ENCODE measurements at places on chromosomes 5 and 9. TPM values are rescaled to one million over a fixed set of nuclear protein-coding genes. Genes with fewer than 3 reads are reported as not detected.

DNA sequence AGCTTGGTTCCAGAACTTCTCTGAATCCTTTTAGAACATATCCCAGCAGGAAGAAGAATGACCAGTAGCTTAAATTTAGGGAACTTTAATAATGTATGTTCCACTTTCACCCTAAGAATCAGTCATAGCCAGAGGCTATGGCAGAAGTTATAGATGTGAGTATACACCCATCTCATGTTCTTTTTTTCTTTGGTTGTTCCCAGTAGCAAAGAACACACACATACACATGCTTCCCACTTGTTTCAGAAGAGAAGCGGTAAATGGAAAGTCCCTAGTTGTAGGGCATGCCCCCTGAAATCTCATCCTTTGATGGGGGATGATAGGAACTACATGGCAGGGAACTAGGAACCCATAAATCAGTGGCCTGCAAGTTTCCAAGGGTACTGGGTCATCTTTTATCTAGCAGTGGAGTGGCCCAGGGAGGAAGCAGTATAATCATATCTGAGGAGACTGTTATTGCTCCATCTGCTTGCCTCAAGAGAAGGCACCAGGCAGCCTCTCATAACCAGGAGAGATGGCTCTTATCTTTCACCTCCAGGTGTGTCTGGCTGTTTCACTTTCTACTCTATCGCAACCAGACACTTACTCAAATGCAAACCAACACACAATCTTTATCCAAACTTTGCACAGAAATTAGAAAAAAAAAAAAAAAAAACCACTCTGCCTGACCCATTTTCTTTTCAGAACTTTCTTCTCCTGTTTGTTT lies 109.5 kb downstream of the SNCAIP start:
- no peak for DNase-seq
- H3K4me3 ChIP-seq = no peak overlapping the region

DNA sequence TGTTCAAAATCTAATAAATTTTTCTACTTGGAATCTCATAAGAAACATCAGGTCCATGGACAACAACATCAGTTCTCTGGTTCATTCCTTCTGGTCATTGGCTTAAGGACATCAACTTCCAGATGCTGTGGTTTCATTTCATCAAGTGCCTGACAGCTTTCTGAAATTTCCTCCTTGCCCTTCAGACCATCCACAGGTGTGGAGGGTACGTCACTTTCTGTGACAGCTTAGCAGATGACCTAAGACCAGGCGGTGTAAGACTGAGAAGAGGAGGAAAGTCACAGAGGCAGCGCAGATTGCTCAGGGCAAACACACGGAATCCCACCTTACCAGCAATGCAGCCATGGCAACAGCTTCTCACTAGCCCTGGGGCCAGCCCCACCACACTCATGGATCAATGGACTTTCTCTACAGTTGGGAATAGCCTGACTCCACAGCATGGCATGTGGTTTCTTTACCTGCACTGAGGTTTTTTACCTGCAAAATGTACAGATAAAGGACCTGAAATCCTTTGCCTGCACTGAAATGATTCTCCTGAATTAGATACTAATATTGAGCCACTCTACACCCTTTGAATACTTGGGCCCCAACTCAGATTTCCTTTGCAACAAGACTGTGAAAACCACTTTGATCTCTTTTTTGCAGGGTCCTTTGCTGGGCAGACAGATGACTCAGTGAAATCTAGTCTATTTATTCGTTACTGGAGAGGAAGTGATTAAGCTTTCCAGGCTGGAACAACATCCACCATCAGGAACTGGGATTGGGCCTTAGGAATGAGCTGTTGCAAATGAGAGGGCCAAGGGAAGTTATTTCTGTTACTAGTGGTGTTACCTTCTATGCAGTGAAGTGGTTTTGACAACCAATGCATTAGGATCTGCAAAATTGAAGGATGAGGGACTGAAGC lies 26.9 kb downstream of the TICAM2 start:
- H3K27ac ChIP-seq = no peak overlapping the region
- no peaks in the 10 kb centered on the region for H3K36me3 ChIP-seq

TMEM232 gene
- total RNA-seq = 5.3 TPM

FGFR4 gene
- total RNA-seq = 5.2 TPM

UBE2B gene
- total RNA-seq = 67.3 TPM

- peaks cover 8% of the 10 kb centered on the region for H3K27me3 ChIP-seq
- H3K36me3 ChIP-seq = no peaks in the 10 kb centered on the region
- peak overlapping the region; percentile 40 for H3K27ac ChIP-seq
- peak overlapping the region; percentile 10 for H3K4me3 ChIP-seq
- H3K4me1 ChIP-seq = peaks cover 51% of the 10 kb centered on the region
Observed at GRCh38 chr5:133525126-133525525, 87.2 kb downstream of the FSTL4 start.

MAMDC4 gene
- total RNA-seq = 17.6 TPM

GRCh38 chr9:124180557-124180956 lies 77.2 kb upstream of the NEK6 start:
- no peak overlapping the region for H3K4me3 ChIP-seq
- H3K4me1 ChIP-seq = no peaks in the 10 kb centered on the region
- no peak overlapping the region for H3K27ac ChIP-seq
- H3K36me3 ChIP-seq = no peaks in the 10 kb centered on the region

ZNF454 gene
- total RNA-seq = 9.3 TPM

GRCh38 chr5:125348936-125349831 lies 602.7 kb upstream of the ZNF608 start:
- no peaks in the 10 kb centered on the region for H3K36me3 ChIP-seq
- peak overlapping the region; percentile 27 for H3K4me3 ChIP-seq
- H3K27me3 ChIP-seq = no peaks in the 10 kb centered on the region

Measured in glutamatergic neuron (in vitro differentiated cells).